ENCODE measurements at places on chromosomes 13 and 19.

GRCh38 chr13:33106656-33107360, 90.6 kb downstream of the KL start:
- no peak for DNase-seq

DNA sequence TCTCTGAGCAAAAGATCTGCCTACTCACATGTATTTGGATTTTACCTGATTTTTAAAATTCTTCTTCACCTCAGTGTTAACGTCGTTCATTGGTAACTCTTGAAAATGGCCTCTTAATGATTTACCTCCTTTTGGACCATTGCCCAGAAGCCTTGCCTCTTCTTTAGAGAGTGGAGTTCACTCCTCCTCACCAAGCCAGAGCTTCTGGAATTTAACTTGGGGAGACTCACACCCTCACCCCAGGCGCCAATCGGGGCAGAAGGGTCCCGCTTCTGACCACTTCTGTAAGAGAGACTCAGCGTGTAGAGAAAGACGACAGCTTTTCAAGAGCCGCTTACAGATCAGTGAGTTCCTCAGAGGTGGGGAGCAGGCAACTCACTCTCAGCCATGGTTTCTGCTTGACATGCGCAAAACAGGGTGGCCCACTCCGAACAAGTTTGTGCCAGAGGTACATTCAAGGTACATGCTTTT, 2.7 kb downstream of the PNMA8C start:
- no peak for DNase-seq

GRCh38 chr13:72415817-72416216, 311.6 kb downstream of the MZT1 start:
- DNase-seq, result no peak

GRCh38 chr13:99307648-99308339, 595 bp upstream of the GPR183 start:
- DNase-seq, result peak; percentile 53

DNA sequence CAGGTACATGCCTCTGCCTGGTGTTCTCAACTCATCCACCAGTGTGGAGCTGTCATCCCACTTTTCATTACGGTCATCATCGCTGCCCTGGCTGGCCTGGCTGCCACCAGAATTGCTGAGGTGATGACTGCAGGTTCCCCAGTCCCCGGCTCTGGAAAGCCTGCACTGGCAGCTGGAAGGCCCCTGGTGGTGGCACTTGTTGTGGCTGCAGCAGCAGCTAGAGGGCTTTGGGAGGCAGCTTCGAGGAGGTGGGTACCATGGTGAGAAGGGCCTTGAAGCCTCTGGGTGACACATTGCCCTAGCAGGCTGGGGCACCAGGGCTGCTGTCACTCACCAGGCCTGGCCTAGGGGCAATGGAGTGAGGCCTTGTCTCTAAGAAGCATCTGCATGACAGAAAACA, 25.3 kb upstream of the ZNF14 start:
- DNase-seq, result no peak

GRCh38 chr13:44413095-44413494, 39.5 kb downstream of the SERP2 start:
- DNase-seq, result no peak

DNA sequence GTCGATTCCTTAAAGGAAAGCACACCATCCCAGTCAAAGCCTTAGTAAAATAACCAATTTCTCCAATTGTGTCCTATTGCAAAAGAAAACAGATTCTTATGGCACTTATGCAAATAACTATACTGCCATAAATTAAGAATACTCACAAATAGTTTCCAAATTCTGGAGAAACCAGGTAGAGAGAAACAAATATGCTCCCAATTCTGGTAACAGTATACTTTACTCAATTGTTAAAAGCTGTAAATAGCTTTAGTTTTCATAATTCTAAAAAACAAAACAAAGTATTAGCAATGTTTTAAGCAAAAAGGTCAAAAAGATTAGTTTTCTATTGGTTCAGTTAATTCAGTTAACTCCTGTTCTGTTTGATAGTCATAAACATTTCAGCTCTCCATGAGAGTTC, 18.2 kb upstream of the UBAC2 start:
- DNase-seq, result no peak

Measured in PC-3 (cell line).